ENCODE measurements at places on chromosomes 12 and 14. TPM values are rescaled to one million over a fixed set of nuclear protein-coding genes. Genes with fewer than 3 reads are reported as not detected.

GRCh38 chr14:80959496-80959895 lies 4.1 kb downstream of the TSHR start:
- H3K4me3 ChIP-seq, result peak overlapping the region; percentile 69
- DNase-seq, result no peak
- H3K4me1 ChIP-seq, result peaks cover 6% of the 10 kb centered on the region
- no peak overlapping the region for H3K27ac ChIP-seq

GRCh38 chr14:50231475-50232275 lies at the start of gene SOS2:
Gene SOS2 (minus strand): TSS chr14:50231578. CDS start chr14:50231283, 295 bp downstream.
- peak within 1 kb of the TSS; percentile 90 for H3K27ac ChIP-seq
- no peaks in the 10 kb centered on the region for H3K27me3 ChIP-seq
- H3K36me3 ChIP-seq, result peaks cover 5% of the 10 kb centered on the region

FAM186B gene
- total RNA-seq, result 0.08 TPM

GRCh38 chr14:34792598-34792997 lies 78.2 kb upstream of the CFL2 start:
- no peaks in the 10 kb centered on the region for H3K27me3 ChIP-seq
- no peak overlapping the region for H3K27ac ChIP-seq
- peaks cover 31% of the 10 kb centered on the region for H3K4me1 ChIP-seq
- H3K36me3 ChIP-seq, result peaks cover 21% of the 10 kb centered on the region
- no peak for DNase-seq

GRCh38 chr12:43758247-43758727 lies 303 bp downstream of the PUS7L start:
- H3K27ac ChIP-seq, result peak overlapping the region; percentile 94
- no peak for DNase-seq
- H3K4me1 ChIP-seq, result peaks cover 51% of the 10 kb centered on the region
- H3K4me3 ChIP-seq, result peak overlapping the region; percentile 87

RFLNA gene
- total RNA-seq, result not detected

GRCh38 chr12:108734200-108734906 lies 3.0 kb upstream of the CORO1C start:
- H3K36me3 ChIP-seq, result peaks cover 18% of the 10 kb centered on the region
- peak; percentile 97 for DNase-seq
- peaks cover 11% of the 10 kb centered on the region for H3K27me3 ChIP-seq
- peak overlapping the region; percentile 100 for H3K27ac ChIP-seq
- H3K4me3 ChIP-seq, result peak overlapping the region; percentile 80
- peaks cover 44% of the 10 kb centered on the region for H3K4me1 ChIP-seq

DNA sequence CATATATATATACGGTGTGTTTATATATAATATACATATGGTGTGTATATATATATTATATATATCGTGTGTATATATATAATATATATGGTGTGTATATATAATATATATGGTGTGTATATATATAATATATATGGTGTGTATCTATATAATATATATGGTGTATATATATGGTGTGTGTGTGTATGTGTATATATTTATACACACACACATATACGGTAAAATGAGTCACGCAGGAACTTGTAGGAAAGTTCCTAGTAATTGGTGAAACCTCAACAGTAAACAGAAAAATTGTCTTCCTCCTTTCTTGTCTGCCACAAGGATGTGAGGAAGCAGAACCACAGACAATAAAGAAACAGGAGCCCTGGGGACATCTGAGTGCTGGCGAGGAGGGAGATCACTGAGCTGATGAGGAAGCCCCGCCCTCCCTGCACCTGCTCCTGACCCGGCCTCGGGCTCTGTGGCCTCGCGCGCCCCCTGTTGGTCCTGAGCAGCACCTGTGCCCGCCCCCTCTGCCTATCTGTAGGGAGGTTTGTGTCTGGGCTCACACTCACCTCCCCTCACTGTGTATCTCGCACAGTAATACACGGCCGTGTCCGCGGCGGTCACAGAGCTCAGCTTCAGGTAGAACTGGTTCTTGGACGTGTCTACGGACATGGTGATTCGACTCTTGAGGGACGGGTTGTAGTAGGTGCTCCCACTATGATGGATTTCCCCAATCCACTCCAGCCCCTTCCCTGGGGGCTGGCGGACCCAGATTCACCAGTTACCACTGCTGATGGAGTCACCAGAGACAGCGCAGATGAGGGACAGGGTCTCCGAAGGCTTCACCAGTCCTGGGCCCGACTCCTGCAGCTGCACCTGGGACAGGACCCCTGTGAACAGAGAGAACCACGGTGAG lies 1079.4 kb downstream of the TMEM121 start:
- no peaks in the 10 kb centered on the region for H3K27me3 ChIP-seq
- no peak overlapping the region for H3K4me3 ChIP-seq
- peaks cover 6% of the 10 kb centered on the region for H3K36me3 ChIP-seq
- no peak for DNase-seq

DNA sequence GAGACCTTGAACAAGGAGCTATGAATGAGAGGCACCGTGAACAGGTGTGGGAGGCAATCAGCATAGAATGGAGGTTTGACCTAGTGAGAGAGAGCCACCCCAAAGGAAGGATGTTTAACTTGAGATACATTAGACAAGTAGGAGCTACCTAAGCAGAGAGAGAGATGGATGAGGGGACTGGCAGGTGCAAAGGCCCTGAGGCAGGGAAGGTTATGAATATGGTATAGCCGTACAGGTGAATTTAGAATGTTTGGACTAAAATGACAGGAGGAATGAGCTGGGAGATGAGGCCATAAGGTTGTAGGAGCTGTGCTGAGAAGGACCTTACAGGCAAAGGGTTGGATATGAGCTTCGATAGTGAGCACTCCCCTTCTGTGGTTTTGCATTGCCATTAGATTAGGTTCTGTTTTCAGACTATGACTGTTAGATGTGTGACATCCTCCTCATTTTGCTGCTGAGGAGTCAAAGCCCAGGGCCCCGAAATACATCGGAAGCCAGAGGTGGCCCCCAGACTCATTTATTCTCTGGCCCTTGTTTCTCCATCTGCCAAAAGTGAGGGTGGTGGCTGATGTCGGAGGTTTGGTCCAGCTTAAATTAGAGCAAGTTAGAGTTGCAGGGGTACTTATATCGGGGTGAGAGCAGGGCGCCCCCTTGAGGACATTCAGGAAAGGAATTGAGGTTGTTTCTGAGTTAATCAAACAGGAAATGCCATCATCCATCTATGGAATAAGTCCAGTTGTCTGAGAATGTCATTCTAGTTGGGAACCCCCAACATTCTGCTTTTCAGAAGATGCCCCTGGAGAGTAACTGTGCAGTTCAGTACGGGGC lies 29.4 kb downstream of the SLC24A4 start:
- no peaks in the 10 kb centered on the region for H3K36me3 ChIP-seq
- H3K4me1 ChIP-seq, result no peaks in the 10 kb centered on the region
- no peak for DNase-seq
- H3K27me3 ChIP-seq, result peaks cover 8% of the 10 kb centered on the region
- H3K4me3 ChIP-seq, result no peak overlapping the region

GRCh38 chr14:50055461-50056228 lies 60.7 kb downstream of the VCPKMT start:
- DNase-seq, result no peak
- H3K27me3 ChIP-seq, result peaks cover 3% of the 10 kb centered on the region
- H3K4me3 ChIP-seq, result no peak overlapping the region
- H3K4me1 ChIP-seq, result peaks cover 35% of the 10 kb centered on the region
- H3K27ac ChIP-seq, result no peak overlapping the region

CHGA gene
- total RNA-seq, result not detected

SIX4 gene
- 14.8 TPM for total RNA-seq

- peaks cover 66% of the 10 kb centered on the region for H3K4me1 ChIP-seq
- H3K27ac ChIP-seq, result peak overlapping the region; percentile 38
- peaks cover 6% of the 10 kb centered on the region for H3K36me3 ChIP-seq
- H3K27me3 ChIP-seq, result no peaks in the 10 kb centered on the region
- H3K4me3 ChIP-seq, result no peak overlapping the region
Observed at GRCh38 chr12:1781772-1782171, 38.6 kb upstream of the LRTM2 start.

- peaks cover 2% of the 10 kb centered on the region for H3K27me3 ChIP-seq
- H3K36me3 ChIP-seq, result no peaks in the 10 kb centered on the region
- H3K4me1 ChIP-seq, result peaks cover 26% of the 10 kb centered on the region
- H3K4me3 ChIP-seq, result no peak overlapping the region
- no peak overlapping the region for H3K27ac ChIP-seq
- no peak for DNase-seq
Observed at GRCh38 chr12:93006471-93007208, 77.5 kb upstream of the EEA1 start.

KCNA5 gene
- total RNA-seq, result not detected

GRCh38 chr12:45217846-45218245 lies 2.0 kb downstream of the ANO6 start:
- peak overlapping the region; percentile 92 for H3K4me3 ChIP-seq
- H3K27me3 ChIP-seq, result peaks cover 2% of the 10 kb centered on the region
- peaks cover 20% of the 10 kb centered on the region for H3K36me3 ChIP-seq
- no peak for DNase-seq
- peaks cover 64% of the 10 kb centered on the region for H3K4me1 ChIP-seq

DNA sequence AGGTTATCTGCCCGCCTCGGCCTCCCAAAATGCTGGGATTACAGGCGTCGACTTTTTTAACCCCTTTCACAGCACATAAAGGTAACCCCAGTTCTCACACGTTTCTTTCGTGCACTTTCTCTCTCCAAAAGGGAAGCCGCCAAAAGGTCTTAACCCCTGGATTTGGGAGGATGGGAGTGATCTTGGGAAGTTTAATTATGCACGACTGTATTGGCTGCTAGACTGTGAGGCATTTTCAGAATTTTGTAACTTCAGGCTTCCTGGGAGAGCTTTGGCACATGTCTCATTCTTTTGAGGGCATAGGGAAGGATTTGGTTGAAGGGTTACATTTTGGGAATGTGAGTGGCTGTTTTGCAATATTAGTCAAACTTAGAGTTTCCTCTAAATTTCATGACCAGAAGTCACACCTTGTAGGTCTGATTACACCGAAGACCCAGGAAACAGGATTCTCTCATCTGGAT lies 1.4 kb upstream of the SMARCC2 start:
- H3K36me3 ChIP-seq, result peaks cover 13% of the 10 kb centered on the region
- peaks cover 52% of the 10 kb centered on the region for H3K4me1 ChIP-seq
- H3K27me3 ChIP-seq, result peaks cover 7% of the 10 kb centered on the region
- no peak for DNase-seq

- peak overlapping the region; percentile 50 for H3K27ac ChIP-seq
- peaks cover 72% of the 10 kb centered on the region for H3K4me1 ChIP-seq
- H3K36me3 ChIP-seq, result peaks cover 9% of the 10 kb centered on the region
- no peak overlapping the region for H3K4me3 ChIP-seq
- H3K27me3 ChIP-seq, result no peaks in the 10 kb centered on the region
Observed at GRCh38 chr12:58367041-58367440, 425.7 kb downstream of the ATP23 start.

RAD51B gene
- total RNA-seq, result 14.5 TPM

DPF3 gene
- 7.8 TPM for total RNA-seq

GRCh38 chr14:68297039-68297438 lies 477.5 kb downstream of the RAD51B start:
- no peak overlapping the region for H3K27ac ChIP-seq
- H3K36me3 ChIP-seq, result no peaks in the 10 kb centered on the region
- DNase-seq, result no peak
- no peak overlapping the region for H3K4me3 ChIP-seq

DNA sequence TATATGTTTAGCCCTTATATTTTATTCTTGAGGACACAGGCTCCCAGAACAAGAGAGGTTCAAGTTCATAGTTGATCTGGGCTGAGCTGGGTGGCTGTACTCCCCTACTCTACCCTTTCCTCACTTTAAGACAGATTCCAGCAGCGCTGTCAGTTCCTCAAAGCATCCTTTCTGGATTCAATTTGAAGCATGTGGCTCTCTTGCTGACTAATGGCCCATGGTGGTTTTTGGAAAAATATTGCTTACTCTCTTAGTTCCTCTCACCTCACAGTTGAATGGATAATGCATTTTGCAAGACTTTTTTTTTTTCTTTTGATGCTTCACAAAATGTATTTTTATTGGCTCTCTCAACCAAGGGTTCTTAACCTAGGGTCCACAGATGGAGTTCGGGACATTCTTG lies 4.1 kb downstream of the PELI2 start:
- H3K27me3 ChIP-seq, result peaks cover 2% of the 10 kb centered on the region
- no peak overlapping the region for H3K27ac ChIP-seq
- no peak overlapping the region for H3K4me3 ChIP-seq
- no peaks in the 10 kb centered on the region for H3K36me3 ChIP-seq
- peaks cover 53% of the 10 kb centered on the region for H3K4me1 ChIP-seq

FLRT2 gene
- total RNA-seq, result 34.2 TPM

- peaks cover 14% of the 10 kb centered on the region for H3K36me3 ChIP-seq
- peak overlapping the region; percentile 84 for H3K27ac ChIP-seq
- no peak for DNase-seq
- H3K4me1 ChIP-seq, result peaks cover 22% of the 10 kb centered on the region
Observed at GRCh38 chr12:46609273-46609623, 216.5 kb downstream of the SLC38A4 start.

GRCh38 chr12:34625116-34625515 lies 602.8 kb downstream of the ALG10 start:
- H3K27me3 ChIP-seq, result peaks cover 2% of the 10 kb centered on the region
- DNase-seq, result no peak
- peaks cover 5% of the 10 kb centered on the region for H3K4me1 ChIP-seq
- no peaks in the 10 kb centered on the region for H3K36me3 ChIP-seq

GRCh38 chr14:101248840-101249675 lies 312.2 kb upstream of the DIO3 start:
- H3K27ac ChIP-seq, result no peak overlapping the region
- DNase-seq, result no peak
- peaks cover 11% of the 10 kb centered on the region for H3K27me3 ChIP-seq
- H3K4me1 ChIP-seq, result no peaks in the 10 kb centered on the region

- peak; percentile 51 for DNase-seq
- peaks cover 10% of the 10 kb centered on the region for H3K36me3 ChIP-seq
- H3K27me3 ChIP-seq, result no peaks in the 10 kb centered on the region
- H3K4me1 ChIP-seq, result no peaks in the 10 kb centered on the region
- no peak overlapping the region for H3K27ac ChIP-seq
Observed at GRCh38 chr14:93219103-93219726, 12.2 kb downstream of the UBR7 start.

DNA sequence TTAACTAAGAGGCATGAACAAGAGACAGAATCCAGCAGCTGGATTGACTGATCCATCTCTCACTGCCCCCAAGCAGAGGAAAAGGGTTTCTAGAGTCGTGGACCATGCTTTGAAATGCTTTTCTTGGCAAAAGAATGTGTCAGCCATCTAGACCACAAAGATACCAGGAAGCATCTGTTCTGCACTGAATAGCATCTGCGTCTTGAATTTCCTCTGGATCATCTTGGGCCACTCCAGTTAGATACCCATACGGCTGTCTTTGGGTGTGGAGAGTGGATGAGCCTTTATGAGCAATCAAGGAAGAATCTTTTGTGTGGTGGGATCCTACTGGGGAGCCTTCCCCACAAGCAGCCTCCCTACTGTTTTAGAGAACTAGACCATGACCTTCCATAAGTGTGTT lies 16.0 kb upstream of the RFX4 start:
- DNase-seq, result no peak
- no peaks in the 10 kb centered on the region for H3K4me1 ChIP-seq
- H3K27me3 ChIP-seq, result peaks cover 3% of the 10 kb centered on the region
- no peak overlapping the region for H3K27ac ChIP-seq

- peaks cover under 1% of the 10 kb centered on the region for H3K36me3 ChIP-seq
- peaks cover 49% of the 10 kb centered on the region for H3K4me1 ChIP-seq
- DNase-seq, result no peak
- no peak overlapping the region for H3K4me3 ChIP-seq
- peaks cover 2% of the 10 kb centered on the region for H3K27me3 ChIP-seq
Observed at GRCh38 chr12:45296046-45296586, 80.2 kb downstream of the ANO6 start.

TAS2R20 gene
- 0.34 TPM for total RNA-seq

All from HFFc6 (cell line).